ENCODE measurements at places on chromosomes 16 and 17. TPM values are rescaled to one million over a fixed set of nuclear protein-coding genes. Genes with fewer than 3 reads are reported as not detected.

Gene CPHXL2
- not detected for total RNA-seq

Gene KRTAP2-1
- not detected for total RNA-seq

Gene ZACN
- not detected for total RNA-seq

Gene GINS2
- 0.71 TPM for total RNA-seq

Gene CHD9NB
- 0.88 TPM for total RNA-seq

Gene ACSM3
- 1.1 TPM for total RNA-seq

Gene SPATA32
- not detected for total RNA-seq

Gene ADGRG1
- 68.4 TPM for total RNA-seq

Gene CLEC19A
- total RNA-seq = not detected

Gene KCNJ12
- 2.9 TPM for total RNA-seq

Gene ZPBP2
- total RNA-seq = not detected

GRCh38 chr17:17533901-17534441 is 37.8 kb upstream of the RASD1 start:
- H3K36me3 ChIP-seq = no peaks in the 10 kb centered on the region
- no peaks in the 10 kb centered on the region for H3K4me1 ChIP-seq
- H3K4me3 ChIP-seq = no peak overlapping the region

- H3K36me3 ChIP-seq = no peaks in the 10 kb centered on the region
- H3K4me1 ChIP-seq = no peaks in the 10 kb centered on the region
- H3K27ac ChIP-seq = no peak overlapping the region
- H3K27me3 ChIP-seq = no peaks in the 10 kb centered on the region
Measured at GRCh38 chr17:78316867-78317789, 42.7 kb downstream of the SOCS3 start.

DNA sequence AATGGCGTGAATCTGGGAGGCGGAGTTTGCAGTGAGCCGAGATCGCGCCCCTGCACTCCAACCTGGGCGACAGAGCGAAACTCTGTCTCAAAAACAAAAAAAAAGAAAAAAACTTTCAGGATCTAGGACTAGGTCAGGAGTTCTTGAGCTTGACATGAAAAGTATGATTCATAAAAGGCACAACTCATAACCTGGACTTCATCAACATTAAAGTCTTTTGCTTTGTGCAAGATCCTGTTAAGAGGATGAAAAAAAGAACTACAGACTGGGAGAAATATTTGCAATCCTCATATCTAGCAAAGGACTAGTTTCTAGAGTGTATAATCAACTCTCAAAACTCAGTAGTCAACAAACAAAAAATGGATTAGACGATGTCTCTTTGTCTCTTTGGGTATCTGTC is 40.0 kb downstream of the TBC1D16 start:
- H3K36me3 ChIP-seq = no peaks in the 10 kb centered on the region
- H3K4me3 ChIP-seq = no peak overlapping the region
- no peaks in the 10 kb centered on the region for H3K4me1 ChIP-seq
- no peak overlapping the region for H3K27ac ChIP-seq
- no peaks in the 10 kb centered on the region for H3K27me3 ChIP-seq

DNA sequence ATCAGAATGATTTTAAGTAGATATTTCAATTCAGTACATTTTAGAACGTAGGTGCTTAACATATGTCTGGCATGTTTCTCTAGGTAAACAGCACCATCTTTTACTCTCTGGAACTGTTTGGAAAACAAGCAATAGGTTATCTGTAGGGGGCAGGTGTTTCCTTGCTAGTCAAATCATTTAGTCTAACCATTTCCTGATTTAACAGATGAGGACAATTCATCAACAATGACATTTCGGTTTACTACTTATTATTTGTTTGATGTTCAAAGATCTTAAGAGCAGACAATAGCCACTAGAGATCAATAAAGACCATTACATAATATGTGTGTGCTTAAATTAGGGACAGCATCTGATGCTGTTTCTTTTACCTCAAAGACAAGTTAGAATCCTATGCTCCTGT is 173.1 kb downstream of the CEP112 start:
- no peak overlapping the region for H3K4me3 ChIP-seq
- no peaks in the 10 kb centered on the region for H3K36me3 ChIP-seq
- no peak overlapping the region for H3K27ac ChIP-seq
- H3K27me3 ChIP-seq = no peaks in the 10 kb centered on the region
- no peak for DNase-seq

DNA sequence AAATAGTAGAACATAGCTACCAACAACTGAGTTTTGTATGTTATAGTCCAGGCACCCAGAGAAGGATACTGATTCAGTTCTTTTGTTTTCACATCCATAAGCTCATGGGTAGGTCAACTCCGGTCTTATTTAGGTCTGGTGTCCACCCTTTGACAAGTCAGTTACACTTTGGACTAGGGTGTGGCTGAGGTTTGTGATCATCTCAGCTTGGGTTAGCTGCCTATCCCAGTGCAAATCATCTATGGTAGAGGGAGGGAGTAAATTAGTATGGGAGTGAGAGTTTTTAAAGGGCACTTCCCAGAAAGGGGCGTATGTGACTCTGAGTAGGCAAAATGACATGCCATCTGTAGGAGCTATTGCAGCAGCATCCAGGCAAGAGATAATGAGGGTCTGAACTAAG is 66.1 kb downstream of the TANC2 start:
- no peak for DNase-seq
- no peak overlapping the region for H3K4me3 ChIP-seq
- no peaks in the 10 kb centered on the region for H3K27me3 ChIP-seq
- peaks cover 2% of the 10 kb centered on the region for H3K4me1 ChIP-seq
- H3K36me3 ChIP-seq = no peaks in the 10 kb centered on the region

DNA sequence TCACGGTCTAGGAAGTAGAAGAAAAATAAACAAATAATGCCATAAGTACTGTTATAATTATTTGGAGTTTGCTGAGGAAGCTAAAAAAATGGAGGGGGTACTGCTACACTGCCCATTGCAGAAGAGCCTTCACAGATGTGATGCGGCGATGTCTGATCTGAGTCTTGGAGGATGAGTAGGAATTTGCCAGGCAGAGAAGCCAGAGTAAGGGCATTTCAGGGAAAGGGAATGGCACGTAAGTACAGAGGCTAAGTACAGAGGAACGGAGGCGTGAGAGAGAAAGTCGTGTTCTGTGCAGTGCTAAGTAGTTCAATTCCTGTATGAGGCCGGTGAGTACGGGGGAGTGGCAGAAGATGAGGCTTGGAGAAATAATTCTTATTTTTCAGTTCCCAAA is 741 bp upstream of the GRB2 start:
- no peaks in the 10 kb centered on the region for H3K27me3 ChIP-seq
- H3K36me3 ChIP-seq = no peaks in the 10 kb centered on the region
- peak overlapping the region; percentile 67 for H3K4me3 ChIP-seq
- peaks cover 3% of the 10 kb centered on the region for H3K4me1 ChIP-seq

DNA sequence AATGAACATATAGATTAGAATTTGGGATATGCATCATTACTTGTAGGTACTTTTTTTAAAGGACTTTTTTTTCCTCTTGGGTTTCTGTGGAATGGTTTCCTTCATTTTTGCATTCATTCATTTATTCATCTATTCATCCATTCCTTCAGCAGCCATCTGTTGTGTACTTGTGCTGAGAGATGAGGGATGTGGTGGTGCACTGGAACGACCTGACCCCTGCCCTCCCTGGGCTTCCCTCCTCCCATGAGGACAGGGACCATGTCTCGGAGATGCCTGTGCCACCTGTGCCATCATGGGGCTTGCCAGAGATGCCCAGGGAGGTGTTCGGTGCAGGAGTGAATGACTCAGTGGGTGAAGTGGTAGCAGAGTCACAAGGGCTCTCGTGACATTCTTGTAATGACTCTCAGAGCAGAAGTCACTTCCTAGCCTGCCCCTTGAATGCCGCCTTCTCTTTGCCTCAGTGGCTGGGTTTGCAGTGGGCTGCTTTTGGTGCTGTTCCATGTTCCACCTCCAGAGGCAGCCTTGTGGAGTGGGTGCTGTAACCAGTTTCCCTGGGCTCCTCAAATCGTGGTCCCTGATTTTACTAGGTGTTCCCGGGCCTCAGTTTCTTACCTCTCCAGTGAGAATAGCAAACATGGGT is 43.9 kb downstream of the CLEC16A start:
- no peak overlapping the region for H3K27ac ChIP-seq
- no peaks in the 10 kb centered on the region for H3K27me3 ChIP-seq
- no peak overlapping the region for H3K4me3 ChIP-seq
- H3K36me3 ChIP-seq = no peaks in the 10 kb centered on the region
- DNase-seq = no peak

GRCh38 chr17:58332778-58333735 is 4.5 kb upstream of the TSPOAP1 start:
- no peaks in the 10 kb centered on the region for H3K36me3 ChIP-seq
- no peak overlapping the region for H3K4me3 ChIP-seq
- no peak overlapping the region for H3K27ac ChIP-seq
- H3K4me1 ChIP-seq = no peaks in the 10 kb centered on the region
- no peaks in the 10 kb centered on the region for H3K27me3 ChIP-seq

GRCh38 chr17:41864836-41865595 is at the start of gene KLHL11:
TSS of gene KLHL11 (minus strand) at chr17:41865423. CDS start at chr17:41865370, 53 bp downstream.
- DNase-seq = peak; percentile 96
- peak within 1 kb of the TSS; percentile 61 for H3K4me3 ChIP-seq
- H3K27me3 ChIP-seq = no peaks in the 10 kb centered on the region
- peak within 1 kb of the TSS; percentile 68 for H3K27ac ChIP-seq
- H3K36me3 ChIP-seq = no peaks in the 10 kb centered on the region

- no peak overlapping the region for H3K4me3 ChIP-seq
- no peaks in the 10 kb centered on the region for H3K4me1 ChIP-seq
- no peak overlapping the region for H3K27ac ChIP-seq
- H3K27me3 ChIP-seq = no peaks in the 10 kb centered on the region
- no peak for DNase-seq
Measured at GRCh38 chr17:59519132-59519531, 46.3 kb upstream of the DHX40 start.

DNA sequence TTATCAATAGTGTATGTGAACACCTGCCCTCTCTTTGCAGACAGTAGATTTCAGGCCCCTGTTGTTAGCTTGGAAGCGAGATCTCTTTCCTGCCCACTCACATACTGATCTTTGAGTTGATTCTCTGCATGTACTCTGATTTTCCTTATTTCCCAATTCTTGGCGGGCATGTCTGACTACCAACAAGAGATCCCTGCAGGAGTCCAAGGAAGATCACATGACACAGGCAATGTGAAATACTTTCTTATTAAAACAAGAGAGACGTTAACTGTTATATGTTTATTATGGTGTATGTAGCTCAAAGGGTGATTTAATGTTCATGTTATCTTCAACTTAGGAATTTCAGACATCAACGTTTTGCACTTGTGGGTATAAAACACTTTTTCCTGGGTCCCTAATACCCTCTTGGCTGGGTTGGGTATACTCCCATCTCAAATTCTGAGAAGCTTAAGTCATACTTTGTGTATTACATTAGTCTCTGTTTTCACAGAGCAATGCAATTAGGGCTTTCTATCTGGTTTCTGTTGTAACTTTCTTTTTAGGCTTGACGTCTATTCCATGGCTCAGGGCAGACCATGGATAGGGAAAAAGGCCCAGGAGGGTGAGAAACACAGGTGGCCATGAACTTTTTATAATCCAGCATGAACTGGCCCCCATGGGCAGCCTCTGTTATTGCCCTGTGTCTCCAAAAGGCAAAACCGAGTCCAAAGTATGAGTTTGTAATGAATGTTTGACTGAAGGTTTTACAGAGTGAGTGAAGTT is 32.2 kb downstream of the HSD17B2 start:
- no peak overlapping the region for H3K27ac ChIP-seq
- H3K36me3 ChIP-seq = no peaks in the 10 kb centered on the region
- no peak overlapping the region for H3K4me3 ChIP-seq
- no peaks in the 10 kb centered on the region for H3K4me1 ChIP-seq

GRCh38 chr17:6164996-6165395 is 94.8 kb downstream of the WSCD1 start:
- H3K36me3 ChIP-seq = no peaks in the 10 kb centered on the region
- no peak overlapping the region for H3K4me3 ChIP-seq
- no peaks in the 10 kb centered on the region for H3K27me3 ChIP-seq
- no peak overlapping the region for H3K27ac ChIP-seq
- no peak for DNase-seq
